ENCODE measurements at places on chromosomes 7 and 10.

DNA sequence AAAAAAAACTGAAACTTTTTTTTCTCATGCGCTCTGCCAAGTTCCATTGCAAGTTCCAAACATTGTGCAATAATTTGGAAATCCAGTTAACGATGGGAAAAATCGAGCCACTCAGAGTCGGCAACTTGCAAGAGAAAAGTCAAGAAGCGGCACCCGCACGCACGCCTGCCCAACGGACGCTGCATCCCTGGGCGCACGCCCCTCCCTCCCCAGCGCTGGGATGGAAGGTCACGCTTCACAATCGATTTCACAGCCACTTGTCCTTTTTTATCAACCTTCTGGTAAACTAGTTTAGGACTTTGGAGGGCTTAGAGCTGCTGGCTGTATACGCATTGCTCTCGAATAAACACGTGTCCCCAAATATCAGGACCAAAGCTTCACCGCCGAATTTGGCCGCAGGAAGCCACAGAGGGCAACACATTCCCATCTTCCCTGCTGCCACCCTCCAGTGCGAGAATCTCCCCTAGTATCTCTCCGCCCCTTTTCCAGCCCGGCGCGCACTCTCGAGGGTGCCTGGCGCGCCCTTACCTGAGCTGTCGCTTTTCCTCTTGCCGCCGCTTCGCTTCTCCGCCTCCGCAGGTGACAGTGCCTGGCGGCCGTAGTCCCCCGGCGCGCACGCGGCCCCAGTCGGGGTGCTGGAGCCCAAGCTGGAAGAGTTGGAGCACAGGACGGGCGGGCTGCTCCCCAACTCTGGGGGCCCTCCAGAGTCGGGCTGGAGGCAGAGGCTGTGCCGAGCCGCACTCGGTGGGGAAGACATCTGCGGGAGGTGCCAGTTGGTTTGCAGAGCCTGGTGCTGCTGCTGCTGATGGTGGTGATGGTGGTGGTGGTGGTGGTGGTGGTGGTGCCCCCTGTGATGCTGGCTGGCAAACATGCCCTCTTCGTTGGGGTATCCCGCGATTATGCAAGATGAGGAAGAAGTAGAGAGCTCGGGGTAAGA is 857 bp downstream of the MEOX2 start:
- no peaks in the 10 kb centered on the region for H3K36me3 ChIP-seq
- H3K27ac ChIP-seq: no peak overlapping the region
- no peaks in the 10 kb centered on the region for H3K4me1 ChIP-seq

DNA sequence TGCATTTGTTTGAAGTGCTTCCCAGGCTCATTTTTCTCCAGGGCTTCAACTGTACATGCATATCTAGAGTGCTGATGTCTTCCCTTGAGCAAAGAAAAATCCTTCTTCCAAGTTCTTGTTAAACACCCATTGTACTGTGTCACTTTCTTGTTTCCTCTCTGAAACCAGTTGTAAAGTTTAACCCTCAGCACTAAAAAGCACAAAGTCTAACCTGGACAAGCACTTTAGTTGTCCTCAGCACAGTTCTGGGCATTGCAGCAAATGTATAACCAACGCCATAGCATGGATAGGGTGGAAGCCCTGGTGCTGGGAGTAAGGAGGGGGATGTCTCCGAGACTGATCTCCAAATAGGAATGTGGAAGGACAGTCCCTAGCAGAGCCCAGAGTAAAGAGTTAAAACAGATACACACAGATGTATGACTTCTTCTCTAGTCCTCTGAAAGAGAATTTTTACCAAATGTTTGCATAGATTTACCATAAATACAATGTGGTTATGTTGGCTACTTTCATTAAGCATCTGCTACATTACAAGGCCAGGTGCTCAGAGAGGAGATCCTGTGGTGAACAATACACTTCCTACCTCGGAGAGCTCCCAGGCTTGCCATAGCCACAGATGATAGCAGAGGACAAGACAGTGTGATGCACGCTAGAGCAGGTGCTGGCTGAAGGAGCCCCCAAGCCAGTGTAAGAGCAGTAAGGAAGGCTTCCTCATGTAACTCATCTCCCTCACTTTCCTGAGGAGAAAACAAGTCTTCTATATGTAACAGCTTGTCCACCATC is 57.0 kb downstream of the DNAJC12 start:
- H3K27me3 ChIP-seq: no peaks in the 10 kb centered on the region
- no peaks in the 10 kb centered on the region for H3K36me3 ChIP-seq
- H3K4me1 ChIP-seq: no peaks in the 10 kb centered on the region
- no peak for DNase-seq

- no peak overlapping the region for H3K27ac ChIP-seq
- DNase-seq: no peak
- H3K4me3 ChIP-seq: no peak overlapping the region
Observed at GRCh38 chr10:86644152-86644793, 10.1 kb upstream of the OPN4 start.

DNA sequence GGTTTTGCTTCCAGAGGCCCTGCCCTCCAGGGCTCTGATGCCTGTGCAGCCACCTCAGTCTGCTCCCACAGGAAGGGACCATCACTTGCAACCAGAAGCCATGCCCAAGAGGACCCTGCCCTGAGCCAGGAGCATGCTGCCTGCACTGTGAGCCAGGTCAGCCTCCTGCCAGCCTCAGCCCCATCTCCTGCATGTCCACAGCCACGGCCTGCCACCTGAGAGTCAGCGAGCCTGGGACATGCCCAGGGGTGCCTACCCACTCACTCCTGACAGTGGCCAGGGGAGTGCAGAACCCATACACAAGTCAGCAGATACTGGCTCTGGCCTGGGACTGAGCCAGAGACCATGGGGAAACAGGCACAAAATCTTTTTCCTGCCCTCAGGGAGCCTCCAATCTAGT is 6.6 kb upstream of the KCP start:
- H3K36me3 ChIP-seq: no peaks in the 10 kb centered on the region
- no peak overlapping the region for H3K27ac ChIP-seq
- peaks cover 14% of the 10 kb centered on the region for H3K27me3 ChIP-seq
- H3K4me1 ChIP-seq: no peaks in the 10 kb centered on the region
- no peak for DNase-seq

DNA sequence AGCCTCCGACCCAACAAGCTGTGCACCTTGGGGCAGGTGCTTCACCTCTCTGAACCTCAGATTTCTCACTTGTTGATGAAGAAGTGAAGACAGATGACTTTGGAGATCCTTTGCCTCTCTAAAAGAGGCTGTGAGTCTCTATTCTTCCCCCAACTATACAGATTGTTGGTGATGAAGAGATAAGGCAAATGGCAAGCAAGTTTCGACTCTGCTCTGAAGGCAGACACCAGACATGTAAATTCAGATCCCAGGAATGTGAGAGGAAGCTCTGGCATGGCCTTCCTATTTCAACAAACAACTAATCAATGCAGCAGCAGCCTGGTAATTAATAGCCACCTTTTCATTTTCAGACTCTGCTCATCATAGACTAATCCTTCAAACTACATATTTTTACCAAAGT is 74.2 kb upstream of the EGR2 start:
- no peaks in the 10 kb centered on the region for H3K36me3 ChIP-seq
- DNase-seq: no peak
- no peak overlapping the region for H3K4me3 ChIP-seq
- no peak overlapping the region for H3K27ac ChIP-seq

DNA sequence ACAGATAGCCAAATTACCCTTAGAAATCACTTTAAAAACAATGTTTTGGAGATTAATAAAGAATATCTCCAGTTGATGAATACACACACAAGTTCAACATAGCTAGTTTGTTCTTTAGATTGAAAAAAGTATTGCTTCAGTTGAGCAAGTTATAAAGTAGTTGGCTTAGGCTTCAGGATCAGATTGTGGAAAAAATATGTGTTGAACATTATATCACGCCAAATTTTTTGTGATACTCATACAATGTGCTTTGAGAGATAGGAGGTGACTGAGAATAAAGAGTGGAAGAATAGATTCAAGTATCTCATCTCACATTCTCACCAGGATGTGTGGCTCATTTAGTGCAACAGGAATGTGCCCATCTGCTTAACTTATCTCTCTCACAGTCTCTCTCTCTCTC is 553.3 kb downstream of the HTR7 start:
- H3K4me1 ChIP-seq: no peaks in the 10 kb centered on the region
- no peak overlapping the region for H3K4me3 ChIP-seq
- H3K36me3 ChIP-seq: no peaks in the 10 kb centered on the region
- DNase-seq: no peak
- H3K27ac ChIP-seq: no peak overlapping the region

DNA sequence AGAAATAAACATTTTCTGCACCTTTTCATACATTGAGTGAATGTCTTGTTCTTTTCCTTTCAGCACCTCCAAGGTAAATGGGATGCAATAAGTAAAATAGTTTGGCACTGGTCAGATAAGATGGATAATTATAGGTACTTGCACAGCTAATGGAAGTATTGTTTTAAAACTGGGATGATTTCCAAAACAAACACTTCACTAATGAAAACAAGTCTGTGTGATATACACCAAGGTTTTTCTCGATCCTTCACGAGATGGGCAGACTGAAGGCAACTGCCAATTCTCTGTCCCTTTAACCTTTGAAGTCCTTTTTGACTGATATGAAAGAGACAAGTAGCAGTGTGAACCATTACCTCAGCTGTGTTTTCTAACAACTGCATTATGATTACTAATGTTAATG is 423.8 kb downstream of the GFRA1 start:
- DNase-seq: no peak
- H3K27me3 ChIP-seq: no peaks in the 10 kb centered on the region
- H3K4me3 ChIP-seq: no peak overlapping the region
- no peaks in the 10 kb centered on the region for H3K36me3 ChIP-seq
- H3K4me1 ChIP-seq: no peaks in the 10 kb centered on the region

- peak; percentile 81 for DNase-seq
- no peaks in the 10 kb centered on the region for H3K36me3 ChIP-seq
- no peak overlapping the region for H3K4me3 ChIP-seq
- H3K27me3 ChIP-seq: no peaks in the 10 kb centered on the region
- H3K27ac ChIP-seq: peak overlapping the region; percentile 49
- peaks cover 14% of the 10 kb centered on the region for H3K4me1 ChIP-seq
Observed at GRCh38 chr7:150903606-150904005, 51.3 kb downstream of the AOC1 start.

DNA sequence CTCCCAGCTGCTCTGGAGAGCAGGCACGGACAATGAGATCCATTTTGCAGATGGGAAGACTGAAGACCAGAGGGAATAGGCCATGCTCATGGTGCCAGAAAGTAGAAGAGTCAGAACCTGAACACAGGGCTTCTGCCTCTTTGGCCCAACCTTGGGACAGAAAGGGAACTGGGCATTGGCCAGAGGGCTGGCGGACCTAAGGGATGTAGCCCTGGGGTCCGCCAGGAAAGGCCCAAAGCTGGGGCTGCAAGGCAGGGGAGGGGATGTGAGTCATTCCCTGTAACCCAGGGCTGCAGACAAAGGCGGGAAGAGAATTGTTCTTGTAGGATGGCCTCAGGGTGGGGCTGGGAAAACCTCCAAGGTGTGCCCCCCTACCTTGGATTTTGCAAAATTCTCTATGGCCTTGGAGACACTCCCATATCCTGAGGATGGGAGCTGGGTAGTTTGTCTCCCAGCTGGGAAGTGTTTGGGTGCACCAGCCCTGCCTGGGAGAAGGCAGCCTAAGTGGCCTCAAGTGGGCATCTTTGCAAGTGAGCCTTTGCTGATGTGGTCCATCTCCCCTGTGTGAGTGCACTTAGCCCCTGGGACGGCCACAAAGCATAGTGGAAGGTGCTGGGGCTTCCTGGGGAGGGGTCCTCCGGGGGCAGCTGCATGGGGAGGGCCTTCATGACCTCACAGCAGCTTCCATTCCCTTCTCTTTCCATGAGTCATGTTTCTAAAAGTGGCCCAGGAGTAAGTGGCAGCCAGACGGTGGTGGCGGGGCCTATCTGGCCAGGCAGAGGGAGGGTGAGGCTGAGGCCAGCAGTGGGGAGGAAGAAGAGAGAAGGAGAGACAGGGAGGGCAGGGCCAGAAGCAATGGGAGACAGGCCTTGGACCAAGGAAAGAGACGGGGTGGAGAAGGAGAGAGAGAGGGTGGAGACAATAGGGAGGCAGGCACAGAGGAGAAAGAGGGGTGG is 9.2 kb downstream of the AQP1 start:
- H3K4me1 ChIP-seq: no peaks in the 10 kb centered on the region
- H3K27ac ChIP-seq: no peak overlapping the region
- no peaks in the 10 kb centered on the region for H3K36me3 ChIP-seq
- no peaks in the 10 kb centered on the region for H3K27me3 ChIP-seq
- H3K4me3 ChIP-seq: no peak overlapping the region

DNA sequence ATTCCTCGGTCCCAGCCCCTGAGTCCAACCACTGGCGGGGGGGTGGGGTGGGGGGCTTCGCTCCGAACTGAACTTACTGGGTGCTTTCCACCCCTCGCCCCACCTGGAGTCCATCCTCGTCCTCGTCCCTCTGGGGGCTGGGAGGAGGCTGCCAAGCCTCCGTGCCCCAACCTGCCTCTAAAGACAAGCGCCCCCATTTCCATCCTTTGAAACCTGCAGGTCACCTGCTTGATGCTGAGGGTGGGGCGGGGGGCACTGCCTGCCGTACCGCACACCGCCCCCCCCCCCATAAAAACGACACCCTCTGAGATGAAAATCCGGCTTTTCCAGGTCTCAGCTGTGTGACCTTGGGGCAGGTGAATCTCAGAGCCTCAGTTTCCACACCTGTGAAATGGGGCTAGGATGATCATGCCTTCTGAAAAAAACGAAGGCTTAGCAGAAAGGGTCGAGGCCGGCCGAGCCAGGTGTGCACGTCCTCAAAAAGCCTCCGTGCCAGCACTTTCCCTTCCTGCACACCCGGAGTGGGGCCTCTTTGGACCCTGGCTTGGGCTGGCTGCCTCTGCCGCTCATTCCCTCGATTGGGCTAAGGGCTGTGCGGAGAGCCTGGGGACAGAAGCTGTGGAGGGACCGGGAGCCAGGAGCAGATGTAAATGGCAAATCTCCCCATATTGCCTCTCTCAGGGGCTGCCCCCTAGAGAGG is 967 bp downstream of the ELFN1 start:
- no peak for DNase-seq
- peaks cover 10% of the 10 kb centered on the region for H3K4me1 ChIP-seq
- no peaks in the 10 kb centered on the region for H3K36me3 ChIP-seq
- H3K27ac ChIP-seq: no peak overlapping the region

DNA sequence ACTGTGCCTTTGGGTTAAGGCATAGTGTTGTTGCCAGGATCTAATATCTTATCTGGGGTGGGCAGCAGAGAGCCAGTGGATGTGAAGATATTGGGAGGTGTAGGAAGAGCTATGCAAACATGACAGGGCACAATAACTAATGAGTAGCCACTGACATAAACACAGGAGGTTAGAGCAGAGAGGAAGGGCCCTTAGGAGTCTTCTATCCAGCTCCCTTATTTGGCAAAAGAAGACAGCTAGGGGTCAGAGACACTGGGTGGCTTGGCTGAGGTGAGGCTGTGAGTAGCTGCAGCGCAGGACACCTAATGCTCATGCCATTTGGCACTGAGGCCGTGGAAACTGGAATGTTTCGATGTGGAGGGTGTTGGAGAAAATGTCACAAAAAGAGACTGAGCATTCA is 176.3 kb upstream of the TCF7L2 start:
- no peak overlapping the region for H3K27ac ChIP-seq
- H3K4me1 ChIP-seq: no peaks in the 10 kb centered on the region
- no peaks in the 10 kb centered on the region for H3K27me3 ChIP-seq
- no peak for DNase-seq

- H3K27me3 ChIP-seq: no peaks in the 10 kb centered on the region
- DNase-seq: no peak
- no peak overlapping the region for H3K4me3 ChIP-seq
- H3K4me1 ChIP-seq: no peaks in the 10 kb centered on the region
- no peak overlapping the region for H3K27ac ChIP-seq
Observed at GRCh38 chr10:129579228-129579627, 112.2 kb downstream of the MGMT start.

- no peaks in the 10 kb centered on the region for H3K4me1 ChIP-seq
- DNase-seq: no peak
- H3K36me3 ChIP-seq: no peaks in the 10 kb centered on the region
- no peak overlapping the region for H3K4me3 ChIP-seq
- no peaks in the 10 kb centered on the region for H3K27me3 ChIP-seq
Observed at GRCh38 chr7:84370114-84370513, 175.5 kb upstream of the SEMA3A start.
